ENCODE measurements at places on chromosomes 6 and 20.

DNA sequence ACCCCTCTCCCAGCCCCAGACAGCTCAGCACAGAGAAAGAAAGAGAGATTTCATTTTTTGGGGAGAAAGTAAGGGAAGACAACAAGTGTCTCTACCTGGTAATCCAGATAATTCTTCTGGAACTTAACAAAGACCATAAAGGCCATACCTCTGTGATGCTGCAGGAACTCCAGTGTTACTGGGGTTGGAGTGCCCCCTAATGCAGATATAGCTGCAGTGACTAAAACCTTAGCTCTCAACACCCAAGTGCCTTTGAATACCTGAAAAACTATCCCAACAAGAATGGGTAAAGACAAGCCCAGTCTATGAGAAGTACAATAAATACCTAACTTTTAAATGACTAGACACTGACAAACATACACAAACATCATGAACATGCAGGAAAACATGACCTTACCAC, 365.3 kb upstream of the PTCHD4 start:
- no peak for DNase-seq

DNA sequence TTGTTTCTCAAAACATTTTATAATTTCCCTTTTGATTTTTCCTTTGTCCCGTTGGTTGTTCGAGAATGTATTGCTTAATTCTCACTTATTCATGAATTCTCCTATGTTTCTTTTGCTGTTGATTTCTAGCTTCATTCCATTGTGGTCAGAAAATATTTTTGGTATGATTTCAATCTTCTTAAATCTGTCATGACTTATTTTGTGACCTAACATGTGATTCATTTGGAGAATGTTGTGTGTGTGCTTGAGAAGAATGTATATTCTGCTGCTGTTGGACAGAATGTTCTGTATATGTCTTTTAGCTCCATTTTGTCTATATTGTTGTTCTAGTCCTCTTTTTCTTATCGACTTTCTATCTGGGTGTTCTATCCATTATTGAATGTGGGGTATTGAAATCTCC, 286.2 kb upstream of the RNF217 start:
- no peak for DNase-seq

- no peak for DNase-seq
Measured at GRCh38 chr6:2575236-2575635, 175.5 kb downstream of the MYLK4 start.

GRCh38 chr6:110874880-110875547, 429 bp downstream of the AMD1 start:
- DNase-seq: no peak

GRCh38 chr6:37170273-37171200, 585 bp downstream of the PIM1 start:
- peak; percentile 68 for DNase-seq

- no peak for DNase-seq
Measured at GRCh38 chr6:127341471-127342202, 1.8 kb downstream of the ECHDC1 start.

- no peak for DNase-seq
Measured at GRCh38 chr6:170024940-170025339, 265.9 kb downstream of the DLL1 start.

- no peak for DNase-seq
Measured at GRCh38 chr20:53933232-53933846, 137.1 kb downstream of the BCAS1 start.

DNA sequence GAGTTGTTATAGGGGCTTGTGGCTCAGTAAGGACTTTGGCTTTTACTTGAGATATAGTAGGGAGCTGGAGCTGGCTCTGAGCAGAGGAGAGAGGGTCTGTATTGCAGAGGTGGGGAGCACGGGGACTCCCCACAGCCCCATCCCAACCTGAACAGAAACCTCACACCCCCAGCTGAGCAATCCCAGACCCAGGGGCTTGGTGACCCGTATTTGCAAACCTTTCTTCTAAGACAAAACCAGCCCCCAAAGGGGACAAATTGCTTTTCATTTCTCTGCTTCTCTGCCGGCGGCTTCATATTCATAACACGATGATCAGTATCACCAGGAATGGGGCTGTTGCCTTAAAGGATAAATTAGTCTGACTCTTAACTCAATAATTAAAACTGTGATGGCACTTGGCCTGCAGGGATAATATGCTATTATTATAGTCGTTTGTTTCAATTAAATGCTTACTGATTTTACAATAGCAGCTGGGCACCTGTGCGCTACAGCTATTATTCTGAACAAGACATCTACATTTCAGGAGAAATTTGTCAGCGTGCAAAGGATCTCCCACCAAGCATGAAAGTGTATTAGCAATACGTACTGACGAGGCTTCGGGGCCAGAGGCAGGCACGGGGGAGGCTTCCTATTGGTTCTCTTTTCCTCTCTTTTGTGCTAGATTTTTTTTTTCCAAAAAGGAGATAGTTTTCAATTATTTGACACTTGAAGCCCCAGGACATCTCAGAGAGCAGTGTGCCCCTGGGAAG, 118.1 kb downstream of the TOX2 start:
- DNase-seq: no peak

- DNase-seq: no peak
Measured at GRCh38 chr6:13290335-13290734, 38.0 kb downstream of the TBC1D7 start.

DNA sequence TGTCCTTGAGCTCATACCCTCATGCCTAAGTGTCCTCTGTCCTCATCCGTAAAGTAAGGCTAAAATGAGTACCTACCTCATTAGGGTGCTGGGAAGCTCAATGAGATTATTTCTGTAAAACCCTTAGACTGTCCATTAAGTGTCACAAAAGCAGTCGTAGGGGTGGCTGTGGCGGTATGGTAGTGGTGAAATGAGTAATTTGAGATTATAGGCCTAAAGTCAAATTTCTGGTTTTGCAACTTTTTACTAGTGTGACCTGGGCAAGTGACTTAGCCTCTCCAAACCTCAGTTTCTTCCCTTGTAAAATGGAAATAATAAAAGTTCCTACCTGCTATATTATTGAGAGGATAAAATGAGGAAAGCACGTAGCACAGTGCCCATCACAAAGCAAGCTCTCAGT, 148.2 kb upstream of the AKAP12 start:
- DNase-seq: no peak

GRCh38 chr6:158185729-158186456, 17.7 kb downstream of the GTF2H5 start:
- DNase-seq: no peak

- no peak for DNase-seq
Measured at GRCh38 chr6:37041521-37041920, 36.1 kb downstream of the FGD2 start.

DNA sequence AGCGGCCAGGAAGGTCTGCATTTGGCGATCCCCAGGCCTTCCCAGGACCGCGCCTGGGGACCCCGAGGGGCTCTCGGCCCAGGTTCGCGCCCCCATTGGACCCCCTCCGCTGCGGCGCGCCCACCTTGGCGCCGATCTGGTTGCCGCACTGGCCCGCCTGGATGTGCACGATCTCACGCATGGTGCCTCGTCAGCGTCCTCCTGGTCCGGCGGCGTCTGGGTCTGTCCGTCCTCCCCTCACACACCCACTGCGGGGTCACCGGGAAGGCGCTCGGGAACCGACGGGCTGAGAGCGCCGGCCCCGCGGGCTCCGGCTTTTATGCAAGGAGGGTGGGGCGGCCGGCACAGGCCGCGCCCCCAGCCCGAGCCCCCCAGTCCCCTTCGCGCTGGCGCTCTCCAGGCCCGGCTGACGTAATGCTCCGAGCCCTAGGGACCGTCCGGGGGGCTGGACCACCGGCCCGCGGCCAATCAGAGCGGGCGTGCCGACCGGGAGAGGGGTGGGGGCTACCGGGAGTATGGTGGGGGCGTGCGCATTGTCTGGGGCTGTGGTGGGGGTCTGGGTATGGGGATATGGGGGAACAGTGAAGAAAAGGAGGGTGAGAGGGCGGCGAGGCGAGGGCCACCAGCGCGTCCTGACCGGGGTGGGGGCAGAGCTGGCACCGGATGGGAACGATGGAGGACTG, at the start of gene TUBB2B:
TSS of gene TUBB2B (minus strand) at position 291 of the 683 bp plus-strand sequence. CDS start at position 181, 110 bp downstream.
- no peak for DNase-seq

Measured in natural killer cell treated with Interleukin-12 subunit alpha and Interleukin-12 subunit beta and Interleukin-15 and Interleukin-18, amount 100 ng/mL, for 72 hours (primary cell).